Renal cortical epithelial cell (primary cell): ENCODE measurements at places on chromosomes 4 and X.
A peak's percentile ranks its signal among the peaks of the same experiment; 100 is the strongest.

GRCh38 chrX:118231464-118231863 is 114.4 kb upstream of the WDR44 start:
- no peak for DNase-seq

GRCh38 chr4:175531405-175532091 is 280.5 kb downstream of the GPM6A start:
- DNase-seq = peak; percentile 16

GRCh38 chr4:163072222-163072621 is 94.5 kb downstream of the NAF1 start:
- DNase-seq = no peak

DNA sequence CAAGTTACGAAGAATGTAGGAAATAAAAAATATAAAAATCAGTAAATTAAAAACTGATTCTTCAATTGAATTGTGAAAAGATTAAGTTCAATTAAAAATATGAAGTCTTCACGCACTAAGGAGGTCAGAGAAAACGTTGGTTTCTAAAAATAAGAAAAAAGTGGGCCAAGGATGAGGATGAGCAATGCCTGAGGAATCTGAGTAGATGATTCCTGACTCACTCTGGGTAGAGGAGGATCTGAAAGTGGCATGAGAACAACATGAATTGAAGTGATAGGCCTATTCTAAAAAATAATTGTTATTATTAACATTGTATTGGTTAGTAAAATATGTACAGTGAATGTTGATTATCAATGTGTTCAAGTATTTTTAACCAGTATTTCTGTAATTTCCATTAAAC is 444.2 kb downstream of the GRIA2 start:
- peak; percentile 38 for DNase-seq

GRCh38 chr4:184805462-184806228 is 20.1 kb downstream of the ACSL1 start:
- DNase-seq = peak; percentile 80

DNA sequence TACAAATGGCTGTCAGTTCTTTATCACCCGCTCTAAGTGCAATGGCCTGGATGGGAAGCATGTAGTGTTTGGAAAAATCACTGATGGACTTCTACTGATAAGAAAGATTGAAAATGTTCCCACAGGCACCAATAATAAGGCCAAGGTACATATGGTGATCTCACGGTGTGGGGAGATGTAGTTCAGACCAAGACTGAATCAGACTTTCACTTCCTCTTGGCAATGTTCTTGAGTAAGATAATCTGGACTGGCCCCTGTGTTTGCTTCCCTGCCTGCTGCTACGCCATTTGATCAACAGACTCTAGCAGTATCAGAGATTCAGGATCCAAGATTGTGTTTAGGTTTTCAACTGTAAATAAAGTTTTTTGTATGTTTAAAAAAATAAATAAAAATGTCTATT is 682.2 kb upstream of the AMOT start:
- no peak for DNase-seq

- DNase-seq = peak; percentile 10
Observed at GRCh38 chr4:21374641-21375368, 573.8 kb downstream of the KCNIP4 start.

- DNase-seq = no peak
Observed at GRCh38 chrX:130994671-130995070, 63.5 kb upstream of the ARHGAP36 start.

DNA sequence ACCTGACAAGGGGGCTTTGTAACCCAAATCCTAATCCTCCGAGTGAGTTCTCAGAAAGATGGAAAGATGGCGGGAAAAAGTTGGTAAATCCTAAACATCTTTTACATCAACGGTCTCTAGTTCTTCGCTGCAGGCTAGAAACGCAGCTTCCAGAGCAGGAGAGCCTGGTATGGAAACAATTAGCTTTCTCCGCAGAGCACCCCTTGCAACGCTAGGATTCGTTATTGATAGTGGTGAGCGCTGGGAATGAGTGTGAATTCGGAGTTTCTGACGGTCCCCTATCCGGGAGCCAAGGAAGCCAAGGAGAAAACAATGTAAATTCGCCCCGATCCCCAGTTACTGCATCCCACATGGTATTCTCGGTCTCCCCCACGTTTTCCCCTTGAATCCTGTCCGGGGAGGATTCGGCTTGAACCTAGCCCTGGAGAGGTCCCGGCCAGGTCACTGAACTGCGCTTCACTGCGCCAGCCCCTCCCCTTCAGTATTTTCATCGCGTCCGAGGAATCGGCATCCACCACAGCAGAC is 4.7 kb upstream of the NEUROG2 start:
- no peak for DNase-seq

DNA sequence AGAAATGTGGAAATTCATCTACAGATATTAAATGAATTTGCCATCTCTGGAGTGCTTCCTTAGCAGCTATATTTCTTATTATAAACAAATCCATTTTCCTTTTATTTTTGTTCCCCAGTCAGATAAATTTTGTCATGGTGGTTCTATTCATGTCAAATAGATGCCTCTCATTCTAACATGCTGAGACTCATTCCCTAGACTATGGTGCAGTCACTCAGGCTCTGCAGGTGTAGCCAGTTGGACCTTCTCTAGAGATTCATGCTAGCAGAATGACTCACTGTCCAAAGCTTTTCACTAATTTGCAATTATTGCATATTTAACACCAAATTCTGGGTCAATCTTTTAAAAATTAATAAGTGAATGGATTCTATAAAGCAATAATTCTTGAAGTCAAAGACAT is 1392.7 kb downstream of the PCDH7 start:
- no peak for DNase-seq
